ENCODE measurements at places on chromosomes 4 and X. TPM values are rescaled to one million over a fixed set of nuclear protein-coding genes. Genes with fewer than 3 reads are reported as not detected.
A peak's percentile ranks its signal among the peaks of the same experiment; 100 is the strongest.

GLOD5 gene
- total RNA-seq = not detected

- no peak for DNase-seq
Observed at GRCh38 chrX:39577985-39578869, 519.5 kb downstream of the BCOR start.

GRCh38 chrX:14694611-14695010, 165.3 kb downstream of the GLRA2 start:
- no peak for DNase-seq

DNA sequence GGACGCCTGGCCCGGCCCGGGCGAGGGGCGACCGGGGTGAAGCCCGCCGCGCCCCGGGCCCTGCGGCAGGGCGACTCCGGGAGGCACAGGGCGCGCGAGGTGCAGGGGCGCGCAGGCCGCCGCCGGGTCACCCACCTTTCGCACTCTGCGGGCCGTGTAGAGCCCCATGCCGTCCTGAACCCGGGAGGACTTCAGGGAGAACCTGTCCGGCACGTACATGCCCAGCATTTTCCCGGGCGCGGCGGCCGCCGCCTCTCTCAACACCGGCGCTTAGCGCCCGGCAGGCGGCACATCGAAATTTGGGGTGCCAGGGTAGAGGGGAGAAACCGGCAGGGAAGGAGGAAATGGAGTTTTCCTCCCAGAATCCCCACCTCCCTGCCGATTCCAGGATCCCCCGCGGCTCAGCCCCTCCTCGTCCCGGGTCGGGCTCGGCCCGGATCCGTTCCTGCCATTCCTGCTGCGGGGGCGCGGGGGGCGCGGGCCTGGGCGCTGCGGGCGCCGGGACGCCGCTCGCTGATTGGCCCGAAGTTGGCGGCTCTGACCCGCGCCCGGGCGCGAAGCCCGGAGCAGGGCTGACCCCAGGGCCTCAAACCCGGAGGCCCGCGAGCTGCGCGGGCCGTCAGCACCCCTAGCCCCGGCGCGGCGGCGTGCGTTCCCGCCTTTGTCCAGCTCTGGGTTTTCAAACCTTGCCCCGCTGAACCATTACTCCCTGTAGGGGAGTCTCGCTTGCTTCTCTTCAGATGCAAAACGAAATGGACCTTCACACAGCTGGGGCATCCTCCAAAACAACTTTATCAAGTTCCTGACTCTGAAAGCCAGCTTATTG, at the start of gene PRDM5:
Gene PRDM5, minus strand, starts transcription at position 346 of the 826 bp plus-strand sequence. Its CDS starts 118 bp downstream, at position 228.
- peak; percentile 80 for DNase-seq

DNA sequence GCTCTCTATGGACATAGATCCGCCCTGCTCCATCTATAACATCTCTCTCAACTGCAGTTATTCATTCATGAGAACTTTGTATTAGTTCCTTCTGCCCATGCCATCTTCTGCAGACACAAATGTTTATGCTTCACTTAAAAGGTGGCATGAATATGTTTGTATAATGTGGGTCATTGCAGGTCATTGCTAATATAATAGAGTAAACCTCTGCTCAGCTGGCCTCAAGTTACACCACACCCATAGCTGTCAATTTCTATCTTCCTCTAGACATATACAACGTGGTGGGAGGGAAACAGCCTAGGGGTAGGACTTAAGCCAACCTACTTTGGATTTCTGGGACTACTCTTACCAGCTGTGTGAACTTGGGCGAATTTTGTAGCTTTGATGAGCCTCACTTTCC, 129.8 kb downstream of the ATXN3L start:
- no peak for DNase-seq

DNA sequence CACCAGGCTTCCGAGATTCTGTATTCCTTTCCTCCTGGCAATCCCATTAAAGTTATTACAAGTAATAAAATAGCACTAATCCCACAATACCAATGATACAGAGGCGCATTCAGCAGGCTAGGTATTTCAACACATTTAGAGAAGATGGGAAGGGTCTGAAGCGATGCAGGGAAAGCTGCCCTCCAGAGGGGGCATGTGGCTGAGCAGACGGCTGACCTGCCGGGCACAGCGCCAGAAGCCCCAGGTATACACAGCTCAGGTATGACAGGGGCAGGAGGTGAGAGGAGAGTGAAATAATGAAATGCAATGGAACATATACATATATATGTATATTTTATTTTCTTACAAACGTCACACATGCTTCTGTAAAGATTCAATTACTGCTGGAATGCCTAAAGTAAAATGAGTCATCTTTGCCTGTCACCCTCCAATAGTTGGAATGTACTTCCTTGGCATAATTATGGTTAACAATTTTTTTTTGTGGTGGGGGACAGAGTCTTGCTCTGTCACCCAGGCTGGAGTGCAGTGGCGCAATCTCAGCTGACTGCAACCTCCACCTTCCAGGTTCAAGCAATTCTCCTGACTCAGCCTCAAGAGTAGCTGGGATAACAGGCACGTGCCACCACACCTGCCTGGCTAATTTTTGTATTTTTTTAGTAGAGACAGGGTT, 21.3 kb upstream of the CDKN2AIP start:
- no peak for DNase-seq

- no peak for DNase-seq
Observed at GRCh38 chr4:142648378-142648777, 197.7 kb downstream of the INPP4B start.
